Amniotic epithelial cell (primary cell): ENCODE measurements at places on chromosomes 2 and 18.

DNA sequence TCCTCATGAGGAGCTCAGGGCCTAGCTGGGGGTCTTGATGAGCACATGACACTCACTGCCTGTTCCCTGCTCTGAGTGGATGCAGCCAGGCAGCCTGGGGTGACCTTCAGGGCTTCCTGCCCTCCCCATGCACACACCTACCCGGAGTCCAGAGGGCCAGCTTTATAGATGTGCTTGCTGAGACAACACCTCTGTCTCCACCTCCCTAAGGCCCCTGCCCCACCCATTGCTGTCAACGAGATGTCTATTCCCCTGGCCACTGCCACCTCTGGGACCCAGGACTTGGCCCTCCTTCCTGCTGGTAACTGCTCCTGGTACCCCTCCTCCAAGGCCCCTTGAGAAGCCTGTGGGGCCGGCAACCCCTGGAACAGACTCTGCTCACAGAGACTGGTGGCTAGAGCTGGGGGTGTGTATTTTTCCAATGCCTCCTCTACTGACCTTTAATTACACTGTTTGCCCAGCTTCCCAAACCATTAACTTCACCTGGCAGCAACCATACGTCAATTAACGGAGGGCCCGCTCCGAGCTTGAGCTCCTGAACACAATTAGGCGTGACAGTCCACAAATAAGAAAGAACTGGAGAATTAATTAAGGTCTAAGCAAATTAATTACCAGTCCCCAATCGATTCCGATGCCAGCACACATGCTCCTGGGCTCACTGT lies 66.3 kb downstream of the EMX1 start:
- no peak for DNase-seq

DNA sequence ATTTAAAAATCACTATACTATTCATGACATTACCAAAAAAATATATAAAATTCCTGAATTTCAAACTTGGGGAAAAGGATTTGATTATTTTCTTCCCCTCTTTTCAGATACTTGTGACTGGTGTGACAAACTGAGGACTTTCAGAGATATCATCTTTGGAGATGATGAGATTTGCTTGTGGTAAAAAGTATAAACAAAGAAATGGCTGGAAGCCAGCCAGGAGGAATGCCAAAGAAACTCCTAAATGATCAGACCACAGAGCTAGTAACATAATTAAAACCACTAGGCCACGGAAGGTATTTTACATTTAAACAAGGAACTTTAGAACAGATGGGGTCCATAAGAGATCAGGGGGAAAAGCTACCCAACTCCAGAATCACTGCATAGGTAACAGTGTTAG lies 58.7 kb downstream of the PIGN start:
- DNase-seq: peak; percentile 36

GRCh38 chr18:41343808-41344207 lies 611.2 kb upstream of the PIK3C3 start:
- no peak for DNase-seq

GRCh38 chr2:129080715-129081476 lies 762.2 kb upstream of the HS6ST1 start:
- DNase-seq: no peak

- peak; percentile 19 for DNase-seq
Measured at GRCh38 chr2:19868701-19869580, 32.8 kb downstream of the TTC32 start.
